GM13976 (cell line): ENCODE measurements at places on chromosomes 6 and 20.

- no peak for DNase-seq
Observed at GRCh38 chr6:106272287-106272686, 53.3 kb downstream of the ATG5 start.

GRCh38 chr6:77930952-77931351 is 278.1 kb downstream of the MEI4 start:
- no peak for DNase-seq

GRCh38 chr6:21529431-21529830 is 64.1 kb upstream of the SOX4 start:
- DNase-seq = no peak

- DNase-seq = peak; percentile 62
Observed at GRCh38 chr6:159969204-159969912, 476 bp downstream of the IGF2R start.

DNA sequence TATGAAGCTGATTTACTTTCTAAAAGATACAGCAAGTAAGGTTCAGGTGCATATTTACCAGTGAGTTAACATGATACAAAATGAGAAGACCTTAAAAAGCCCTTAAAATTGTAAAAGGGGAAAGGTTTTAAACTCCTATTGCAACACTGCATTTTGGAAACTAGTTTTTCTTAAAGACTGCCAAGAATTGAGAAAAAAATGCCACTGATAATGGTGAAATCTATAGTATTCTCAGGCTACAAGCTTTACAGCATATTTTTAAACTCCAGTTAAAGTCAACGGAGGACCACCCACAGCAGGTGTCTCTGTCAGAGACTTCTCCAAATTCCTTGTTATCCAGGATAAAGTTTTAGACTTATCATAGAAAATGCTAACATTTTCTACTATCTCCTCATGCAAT is 53.6 kb downstream of the ELOVL5 start:
- DNase-seq = no peak

DNA sequence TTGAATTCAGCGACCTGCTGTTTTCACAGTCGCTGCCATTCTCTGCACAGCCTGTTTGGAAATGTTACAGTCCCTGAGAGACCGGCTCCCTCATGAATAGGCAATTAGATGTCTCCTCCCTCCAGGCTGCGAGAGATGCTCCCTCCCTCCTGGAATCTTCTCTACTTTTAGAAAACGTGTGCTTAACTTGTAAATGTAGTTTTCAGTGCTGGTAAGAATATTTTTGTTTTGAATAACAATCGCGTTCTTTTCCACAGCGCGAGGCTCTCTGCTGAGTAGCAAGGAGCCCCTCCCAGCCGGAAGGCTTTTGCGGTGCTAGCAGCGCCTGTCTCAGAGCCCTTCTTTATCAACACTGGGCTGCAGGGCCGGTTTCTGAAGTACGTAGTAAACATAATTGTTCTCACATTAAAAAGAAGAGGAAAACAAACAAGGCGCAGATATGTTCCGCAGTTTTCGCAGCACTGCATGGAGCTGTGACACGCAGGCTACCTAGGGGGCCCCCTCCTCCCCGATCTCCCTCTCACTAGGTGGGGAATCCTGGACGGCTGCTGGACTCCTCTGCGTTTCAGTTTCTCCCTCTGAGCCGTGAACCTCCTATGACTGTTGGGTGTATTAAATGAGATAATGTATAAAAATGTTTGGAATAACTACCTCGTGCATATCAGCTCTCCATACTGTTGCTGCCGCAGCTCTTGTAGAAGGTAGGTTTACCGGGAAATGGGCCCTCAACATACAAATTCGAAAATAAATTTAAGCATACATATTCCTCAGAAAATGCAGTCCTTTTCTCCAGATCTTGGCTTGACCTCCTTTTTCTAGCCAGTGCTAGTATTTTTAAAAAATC is 79.0 kb upstream of the SPACA1 start:
- DNase-seq = no peak

DNA sequence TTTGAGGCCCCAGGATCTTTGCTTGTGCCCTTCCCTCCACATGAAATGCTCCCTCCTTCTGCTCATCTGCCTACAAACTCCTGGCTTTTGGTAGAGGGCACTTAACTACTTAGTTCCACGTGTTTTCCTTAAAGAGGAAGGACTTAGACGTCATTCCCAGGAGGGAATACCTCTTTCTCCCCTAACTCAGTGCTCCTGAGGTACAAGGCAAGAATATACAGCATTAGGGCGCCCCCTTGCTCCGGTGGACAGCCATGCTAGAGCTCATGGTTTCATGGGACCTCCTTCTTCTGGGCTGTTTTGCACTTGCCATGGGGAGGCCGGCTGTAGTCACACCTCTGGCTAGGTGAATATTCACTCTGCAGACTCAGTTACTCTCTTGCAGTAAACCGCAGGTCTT is 93.8 kb upstream of the LY86 start:
- peak; percentile 71 for DNase-seq

GRCh38 chr20:53020834-53021233 is 48.7 kb downstream of the TSHZ2 start:
- DNase-seq = no peak

GRCh38 chr6:125727216-125727615 is 22.2 kb upstream of the HEY2 start:
- DNase-seq = no peak

DNA sequence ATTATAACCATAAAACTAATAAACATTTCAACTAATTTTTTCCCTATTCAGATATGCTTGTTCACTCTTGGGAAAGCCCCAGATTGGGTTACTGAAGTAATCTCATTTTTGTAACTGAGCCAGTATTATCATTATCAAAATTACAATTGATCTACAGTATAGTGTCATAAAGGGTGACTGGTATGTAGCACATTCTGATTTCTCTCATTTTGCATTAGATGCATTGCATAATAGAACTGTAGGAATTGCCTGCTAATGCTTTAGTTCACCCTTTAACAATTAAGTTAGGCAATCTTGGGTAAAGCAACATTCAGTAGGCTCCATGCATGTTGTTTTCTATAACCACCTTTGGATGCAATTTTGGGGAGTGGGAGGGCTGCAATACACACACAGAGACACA is 150.8 kb upstream of the FLRT3 start:
- DNase-seq = no peak

DNA sequence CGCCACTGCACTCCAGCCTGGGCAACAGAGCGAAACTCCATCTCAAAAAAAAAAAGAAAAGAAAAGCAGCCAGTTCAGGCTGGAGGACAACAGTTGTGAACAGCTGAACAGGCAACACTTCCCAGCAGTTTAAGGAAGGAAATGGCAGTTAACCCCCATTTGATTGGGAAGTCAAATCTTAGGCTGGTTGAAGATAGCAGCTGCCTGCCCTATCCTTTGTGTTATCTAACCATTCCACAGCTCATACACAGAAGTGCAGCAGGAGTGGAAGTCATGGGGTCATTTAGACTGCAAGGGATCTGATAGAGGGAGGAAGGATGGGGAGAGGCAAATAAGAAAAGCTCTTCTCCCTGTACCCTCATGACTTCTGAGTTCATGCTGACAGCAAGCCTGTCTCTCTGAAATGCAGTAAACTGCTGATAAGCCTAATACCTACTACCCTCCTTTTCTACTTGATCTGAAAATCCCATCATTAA is 35.3 kb downstream of the KCTD20 start:
- no peak for DNase-seq

GRCh38 chr20:11267131-11267761 is 593.4 kb upstream of the JAG1 start:
- peak; percentile 70 for DNase-seq

DNA sequence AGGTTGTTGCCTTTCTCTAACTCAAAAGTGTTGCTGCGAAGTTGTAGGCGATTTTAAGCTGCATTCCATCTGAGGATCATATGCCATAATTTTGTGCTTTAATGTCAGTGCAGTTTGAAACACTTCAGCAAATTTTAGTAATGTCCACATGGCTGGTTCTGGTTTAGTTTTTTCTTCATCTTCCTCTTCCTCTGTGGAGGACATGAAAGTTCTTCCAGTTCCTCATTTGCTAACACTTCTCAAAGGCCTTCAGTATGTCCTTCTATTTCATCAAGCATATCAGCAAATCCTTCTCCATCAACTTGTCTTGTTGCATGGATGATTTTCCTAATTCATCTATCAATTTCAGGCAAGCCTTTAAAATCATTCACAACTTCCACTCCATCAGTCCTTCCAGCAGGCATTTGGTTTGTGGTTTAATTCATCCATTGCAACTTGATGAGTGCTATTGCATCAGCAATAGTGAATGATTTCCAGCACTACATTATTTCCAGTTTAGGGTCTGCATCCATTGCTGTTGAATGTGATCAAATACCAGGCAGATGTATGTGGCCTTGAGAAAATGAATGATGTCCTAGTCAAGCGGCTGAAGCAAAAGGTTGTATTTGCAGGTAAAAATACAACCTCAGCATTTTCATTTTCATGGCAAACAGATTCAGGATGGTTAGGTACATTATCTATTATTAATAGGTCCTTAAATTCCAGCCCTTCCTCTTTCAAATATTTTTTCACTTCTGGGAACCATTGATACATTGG is 20.2 kb downstream of the SHLD1 start:
- no peak for DNase-seq
